NCI-H1694 (cell line): ENCODE measurements at places on chromosomes 2 and 18.
A peak's percentile ranks its signal among the peaks of the same experiment; 100 is the strongest.

DNA sequence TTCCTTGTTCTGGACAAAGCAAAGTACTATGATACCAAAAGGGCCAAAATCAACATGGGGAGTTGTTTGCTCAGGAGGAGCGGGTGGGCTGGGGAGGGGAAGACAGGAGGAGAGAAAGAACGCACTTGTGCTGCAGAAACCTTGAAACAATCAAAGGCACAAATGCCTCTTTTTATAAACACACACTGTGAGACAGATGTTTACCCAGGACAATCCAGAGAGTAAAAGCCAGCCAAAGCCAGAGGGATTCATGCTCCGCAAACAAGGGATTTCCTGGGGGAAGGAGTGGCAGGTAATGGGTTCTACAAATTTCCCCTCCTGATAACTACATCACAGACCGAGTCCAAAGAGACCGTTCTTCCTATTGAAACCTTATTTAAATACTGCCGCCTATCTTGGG is 323.5 kb upstream of the SKOR2 start:
- no peak for DNase-seq

GRCh38 chr2:100623930-100624329 is 61.1 kb downstream of the PDCL3 start:
- no peak for DNase-seq

- no peak for DNase-seq
Observed at GRCh38 chr2:72155737-72156136, 8.1 kb upstream of the CYP26B1 start.

GRCh38 chr18:12391487-12392165 is 14.6 kb upstream of the AFG3L2 start:
- peak; percentile 38 for DNase-seq

DNA sequence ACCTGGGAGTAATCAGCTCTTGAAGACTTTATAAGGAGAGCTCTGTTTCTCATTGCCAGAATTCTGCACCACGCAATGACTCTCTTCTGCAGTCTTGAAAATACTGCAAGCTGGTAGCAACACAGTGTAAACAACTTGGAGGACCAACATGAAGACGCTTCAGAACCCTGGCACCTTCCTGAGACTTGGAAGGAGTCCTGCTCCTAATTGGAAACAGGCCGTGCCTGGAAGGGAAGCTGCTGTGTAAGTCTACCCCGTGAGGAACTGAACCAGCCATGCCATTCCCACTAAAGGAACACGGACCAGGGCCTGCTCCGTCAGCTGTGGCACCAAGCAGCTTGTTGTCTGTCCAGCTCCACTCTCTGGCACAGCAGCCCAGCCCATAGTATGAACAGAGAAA is 171.1 kb downstream of the PAX3 start:
- no peak for DNase-seq

DNA sequence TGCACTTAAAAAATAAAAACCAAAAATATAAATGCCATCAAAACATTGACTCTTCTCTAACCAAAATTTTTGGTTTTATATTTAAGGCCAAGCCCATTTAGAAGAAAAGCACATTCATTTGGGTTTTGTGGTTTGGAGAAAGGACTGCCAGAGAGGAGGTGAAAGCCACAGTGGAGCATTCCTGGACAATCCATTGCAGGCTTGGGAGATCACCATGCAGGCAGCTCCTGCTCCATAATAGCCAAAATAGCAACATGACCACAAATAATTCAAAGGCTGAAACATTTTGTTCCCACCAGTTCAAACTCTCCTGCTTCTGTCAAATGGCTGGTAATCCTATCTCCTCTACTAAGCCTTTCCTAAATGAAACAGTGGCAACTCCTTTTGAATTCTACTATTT is 73.5 kb downstream of the GALNT3 start:
- DNase-seq: no peak

- DNase-seq: no peak
Observed at GRCh38 chr2:203928849-203929248, 7.7 kb upstream of the ICOS start.

DNA sequence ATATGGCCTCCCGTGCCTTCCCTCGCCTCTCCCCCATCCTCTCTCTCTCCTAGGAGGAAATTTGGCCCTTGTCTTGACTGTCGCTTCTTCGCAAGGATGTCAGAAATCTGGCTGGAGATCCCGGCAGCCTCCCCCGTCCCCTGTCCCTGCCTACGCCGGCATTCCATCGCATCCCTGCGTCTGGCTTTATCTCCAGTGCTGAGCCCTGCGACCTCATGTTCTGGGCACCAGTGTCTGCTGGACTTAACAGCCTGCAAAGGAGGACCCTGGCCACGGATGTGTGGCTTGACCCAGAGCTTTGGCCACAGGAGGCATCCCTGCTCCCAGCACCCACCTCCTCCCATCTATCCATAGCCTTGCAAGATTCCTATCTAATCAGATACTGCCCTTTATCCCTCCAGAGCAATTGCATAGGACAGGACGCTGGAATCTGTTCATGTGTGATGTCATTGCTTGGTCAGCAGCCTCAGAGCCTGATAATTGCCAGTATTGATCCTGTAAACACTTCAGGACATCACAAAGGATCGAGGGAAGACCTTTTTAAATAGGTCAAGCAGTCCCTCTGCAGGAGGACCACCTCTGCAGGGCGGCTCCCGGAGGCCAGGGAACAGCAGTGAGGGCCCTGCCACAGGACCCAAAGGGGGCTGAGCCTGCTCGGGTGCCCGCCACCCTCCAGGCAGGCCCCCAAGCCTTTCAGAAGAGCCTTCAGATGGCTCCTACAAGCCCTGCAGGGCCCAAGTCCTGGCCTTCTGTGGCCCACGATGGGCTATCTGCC is 168.2 kb downstream of the TWIST2 start:
- DNase-seq: no peak

DNA sequence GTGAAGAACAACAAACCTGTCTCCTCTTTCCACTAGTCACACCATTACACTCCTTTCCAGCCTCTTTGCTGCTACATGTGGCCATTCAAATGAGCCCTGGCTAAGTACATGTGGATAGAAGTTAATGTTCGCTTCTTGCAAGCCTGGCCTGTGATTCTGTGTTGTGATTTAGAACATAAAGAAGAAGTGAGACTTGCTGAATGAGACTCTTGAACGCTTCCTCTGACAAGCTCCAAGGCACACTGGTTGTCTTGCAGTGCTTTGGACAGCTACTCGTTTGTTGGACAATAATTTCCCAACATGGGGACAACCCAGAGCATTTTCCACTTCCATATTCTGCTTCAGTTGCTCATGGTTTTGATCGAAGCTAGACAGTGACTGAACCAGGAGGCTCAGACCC is 57.3 kb downstream of the CCDC74A start:
- no peak for DNase-seq

DNA sequence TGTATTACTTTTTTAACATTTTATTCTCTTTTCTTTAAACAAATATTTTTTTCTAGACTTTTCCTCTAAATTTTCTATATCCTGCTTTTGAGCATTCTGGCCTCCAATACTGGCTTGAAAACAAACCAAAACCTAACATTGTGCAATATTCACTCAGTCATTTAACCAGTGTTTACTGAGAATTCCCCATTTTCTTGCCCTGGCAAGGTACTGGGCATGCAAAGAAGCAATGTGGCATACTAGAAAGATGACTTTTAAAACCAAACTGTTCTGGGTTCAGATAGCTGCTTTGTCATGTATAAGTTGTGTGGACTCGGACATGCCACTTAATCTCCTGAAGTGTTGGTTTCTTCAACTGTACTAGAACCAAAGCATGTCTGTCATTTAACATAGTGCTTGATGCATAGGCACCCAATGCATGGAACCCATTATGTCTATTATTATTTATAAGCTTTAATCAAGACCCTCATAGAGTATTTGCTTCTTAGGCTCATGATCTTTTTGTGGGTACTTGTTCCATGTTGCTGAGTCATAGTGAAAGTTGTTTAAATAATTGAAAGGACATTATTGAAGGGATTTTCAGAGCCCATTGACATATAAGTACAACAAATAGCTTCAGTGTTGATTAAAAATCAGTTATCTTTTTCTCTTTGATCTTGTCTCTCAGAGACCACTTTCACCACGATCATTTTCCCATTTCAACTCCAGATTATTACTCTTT is 185.4 kb upstream of the OSR1 start:
- DNase-seq: no peak

- no peak for DNase-seq
Observed at GRCh38 chr18:34370704-34371395, 146.1 kb upstream of the NOL4 start.

DNA sequence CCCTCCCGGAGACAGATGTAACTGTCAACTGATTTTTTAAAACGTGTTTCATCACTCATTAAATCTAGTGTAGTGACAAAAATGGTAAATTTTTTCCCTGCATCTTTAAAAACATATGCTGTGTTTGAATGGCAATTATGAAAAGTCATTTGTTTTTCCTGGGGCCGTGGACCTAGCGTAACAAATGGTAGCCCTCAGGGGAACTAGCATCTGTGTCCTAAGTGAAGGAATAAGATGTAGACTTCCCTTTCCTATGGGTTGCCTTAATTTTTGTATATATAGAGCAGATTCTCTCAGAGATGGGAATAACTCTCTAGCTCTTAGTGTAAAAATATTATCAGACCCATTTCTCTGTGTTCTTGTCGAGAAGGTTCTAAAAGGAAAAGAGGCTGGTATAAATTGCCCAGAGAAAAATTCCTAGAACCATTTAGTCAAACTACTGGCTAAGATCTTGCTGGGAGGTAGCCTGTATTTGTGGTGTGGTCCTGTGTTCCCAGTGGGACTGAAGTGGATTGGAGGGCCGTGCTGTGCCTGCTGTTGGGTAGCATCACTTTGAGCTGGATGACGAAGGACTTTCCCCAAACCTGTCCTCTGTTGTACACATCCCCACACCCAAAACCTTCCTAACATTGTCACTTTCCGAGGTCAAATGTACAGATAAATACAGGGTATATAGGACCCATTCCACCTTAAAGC is 85.8 kb downstream of the LIMS1 start:
- peak; percentile 74 for DNase-seq

GRCh38 chr2:238434846-238435751 is 8.4 kb downstream of the ASB1 start:
- DNase-seq: no peak

DNA sequence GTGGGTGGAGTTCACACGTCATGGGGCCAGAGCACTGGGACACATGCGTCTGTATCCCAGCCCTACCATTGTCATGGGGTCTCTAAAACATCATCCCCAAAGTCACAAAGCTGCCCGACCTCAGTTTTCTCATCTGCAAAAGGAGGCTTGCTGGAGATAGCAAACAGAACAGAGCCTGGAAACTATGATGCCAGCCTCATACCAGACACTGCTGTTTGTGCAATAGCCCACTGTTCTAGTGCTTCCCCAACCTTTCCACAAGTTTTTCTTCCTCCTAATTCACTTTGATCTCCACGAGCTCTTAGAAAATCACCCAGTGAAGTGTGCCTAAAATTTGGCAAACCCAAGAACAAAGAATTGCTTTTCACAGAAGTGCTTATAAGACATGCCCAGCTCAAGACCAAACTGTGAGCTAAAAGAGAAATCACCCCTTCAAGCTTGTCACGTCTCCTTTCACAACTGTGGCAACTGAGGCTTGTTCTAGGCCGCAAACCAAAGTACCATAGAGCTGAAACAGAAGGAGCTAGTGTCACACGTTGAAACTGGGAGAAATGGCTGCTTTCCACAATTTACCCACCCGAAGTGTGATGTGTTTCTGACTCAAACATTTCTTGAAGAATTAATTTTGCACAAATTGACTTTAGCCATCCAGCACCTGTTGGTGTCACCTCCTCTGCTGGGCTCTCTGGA is 162.7 kb upstream of the ID2 start:
- DNase-seq: no peak

- DNase-seq: no peak
Observed at GRCh38 chr2:46014911-46015654, 282.1 kb upstream of the EPAS1 start.

GRCh38 chr18:286515-287310 is 18.9 kb upstream of the THOC1 start:
- DNase-seq: no peak

GRCh38 chr2:11663427-11663826 is 6.6 kb downstream of the NTSR2 start:
- DNase-seq: no peak

- no peak for DNase-seq
Observed at GRCh38 chr2:211598238-211598637, 940.4 kb downstream of the ERBB4 start.

- DNase-seq: no peak
Observed at GRCh38 chr2:119794237-119794636, 34.5 kb downstream of the PTPN4 start.

DNA sequence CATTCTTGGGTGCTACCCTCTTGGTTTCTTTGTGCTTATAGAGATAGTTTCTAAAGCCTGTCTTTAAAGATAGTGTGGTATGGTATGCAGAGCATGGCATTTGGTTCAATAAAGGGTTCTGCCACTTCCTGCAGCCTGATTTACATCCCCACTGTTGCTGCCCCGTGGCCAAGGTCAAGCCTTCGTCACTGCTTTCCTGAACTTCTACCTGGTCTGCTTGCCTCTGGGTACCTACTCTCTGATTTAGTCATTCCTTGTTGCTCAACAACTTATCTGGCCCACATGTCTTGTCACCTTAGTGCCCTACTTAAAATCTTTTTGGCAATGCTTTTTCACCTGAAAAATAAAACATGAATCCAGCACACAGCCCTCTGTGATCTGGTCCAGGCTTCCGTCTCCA is 352.9 kb downstream of the LPIN1 start:
- DNase-seq: no peak

- no peak for DNase-seq
Observed at GRCh38 chr2:75801234-75801982, 90.7 kb upstream of the GCFC2 start.

DNA sequence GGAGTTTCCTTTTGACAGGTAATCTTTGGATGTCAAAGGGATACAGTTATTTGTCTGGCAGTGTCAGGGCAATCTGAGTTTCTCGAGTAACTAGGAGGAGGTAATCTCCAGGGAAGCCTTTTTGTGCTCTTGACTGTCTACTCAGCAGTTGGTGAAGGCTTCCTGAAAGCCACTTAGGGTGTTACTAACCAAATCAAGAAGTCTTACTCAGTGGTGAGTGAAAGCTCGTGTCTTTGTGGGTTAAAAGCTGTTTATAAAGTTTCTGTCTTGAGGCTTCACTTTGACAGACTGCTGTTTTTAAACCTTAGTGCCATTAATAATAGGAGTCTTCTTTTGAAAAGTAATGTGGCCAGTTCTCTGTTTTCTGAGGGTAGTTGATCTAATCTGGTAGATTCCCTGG is 1.7 kb downstream of the THSD7B start:
- DNase-seq: no peak
